Activated CD4-positive, alpha-beta T cell treated with anti-CD3 and anti-CD28 coated beads for 4 hours (primary cell): ENCODE measurements at places on chromosomes 16 and 17.

GRCh38 chr17:42872251-42872965 is 21.4 kb downstream of the AOC3 start:
- DNase-seq, result no peak

- peak; percentile 13 for DNase-seq
These were observed 23.4 kb downstream of the WWOX start for GRCh38 chr16:78122774-78123315.

DNA sequence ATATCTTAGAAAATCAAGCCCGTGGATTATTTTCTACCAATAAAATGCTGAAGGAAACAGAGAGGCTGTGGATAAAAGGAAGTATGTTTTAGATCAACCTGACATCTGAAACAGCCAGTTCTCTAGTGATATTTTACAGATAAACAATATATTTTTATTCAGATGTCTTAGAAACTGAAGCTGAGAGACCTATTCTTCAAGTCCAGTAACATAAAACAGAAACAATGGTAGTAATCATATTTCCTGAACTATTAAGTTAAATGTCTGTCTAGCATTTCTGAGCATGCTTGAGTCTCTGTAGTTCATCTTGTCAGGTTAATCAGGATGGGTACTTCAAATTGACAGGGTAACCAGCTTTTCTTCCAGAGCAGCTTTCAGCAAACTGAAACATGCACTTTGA is 449.6 kb upstream of the TOM1L1 start:
- no peak for DNase-seq

DNA sequence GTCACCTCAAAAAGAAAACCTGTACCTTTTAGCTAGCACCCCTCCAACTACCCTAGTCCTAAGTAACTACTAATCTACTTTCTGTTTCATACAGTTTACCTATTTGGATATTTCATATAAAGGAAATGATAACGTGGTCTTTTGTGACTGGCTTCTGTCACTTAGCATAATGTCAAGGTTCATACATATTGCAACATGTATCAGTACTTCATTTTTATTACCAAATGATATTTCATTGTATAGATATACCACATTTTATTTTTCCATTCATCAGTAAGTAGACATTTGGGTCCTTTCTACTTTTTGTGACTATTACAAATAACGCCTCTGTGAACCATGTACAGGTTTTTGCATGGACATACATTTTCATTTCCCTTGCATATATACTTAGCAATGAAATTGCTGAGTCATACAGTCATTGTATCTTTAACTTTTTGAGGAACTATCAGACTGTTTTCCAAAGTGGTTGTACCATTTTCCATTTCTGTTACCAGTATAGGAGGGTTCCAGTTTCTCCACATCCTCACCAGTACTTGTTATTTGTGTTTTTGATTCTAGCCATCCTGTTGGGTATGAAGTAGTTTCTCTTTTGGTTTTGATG is 23.7 kb downstream of the MOSMO start:
- DNase-seq, result no peak

- DNase-seq, result no peak
These were observed 3.3 kb downstream of the MARCHF10 start for GRCh38 chr17:62804822-62805221.

DNA sequence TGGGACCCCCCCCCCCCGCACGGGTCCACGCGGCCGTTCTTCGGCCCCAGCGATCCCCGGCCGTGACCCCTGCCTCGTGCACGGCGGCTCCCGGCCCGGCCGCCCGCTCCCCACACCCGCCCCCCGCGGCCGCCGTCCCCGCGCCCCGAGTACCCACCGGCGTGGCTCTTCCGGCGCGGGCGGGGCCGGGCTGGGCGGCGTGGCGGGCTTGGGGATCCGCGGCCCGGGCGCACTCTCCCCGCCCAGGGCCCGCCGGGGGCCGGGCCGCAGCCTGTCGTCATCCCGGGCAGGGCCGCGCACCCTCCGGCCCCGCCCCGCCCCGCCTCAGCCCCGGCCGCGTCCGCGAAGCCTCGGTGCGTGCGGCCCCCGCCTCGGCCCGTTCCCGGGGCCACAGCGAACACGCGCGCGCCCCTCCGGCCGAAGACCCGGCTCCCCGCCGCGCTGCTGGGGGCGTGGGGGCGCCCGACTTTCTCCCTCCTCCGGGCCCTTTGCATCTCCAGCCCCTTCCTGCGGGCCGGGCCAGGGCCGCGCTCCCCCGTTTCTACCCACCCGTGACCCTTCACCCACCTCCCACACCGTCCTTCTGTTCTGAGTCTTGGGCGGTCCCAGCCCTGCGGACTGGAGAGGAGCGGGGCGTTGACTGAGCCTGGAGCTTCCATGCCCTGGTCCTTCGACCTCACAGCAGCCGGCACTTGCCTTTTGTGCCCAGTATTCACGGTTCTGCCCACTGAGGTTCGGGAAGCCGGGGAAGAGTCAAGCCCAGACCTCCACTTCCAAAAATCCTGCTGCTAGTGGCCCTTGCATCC is 840 bp downstream of the MYO1C start:
- peak; percentile 32 for DNase-seq

DNA sequence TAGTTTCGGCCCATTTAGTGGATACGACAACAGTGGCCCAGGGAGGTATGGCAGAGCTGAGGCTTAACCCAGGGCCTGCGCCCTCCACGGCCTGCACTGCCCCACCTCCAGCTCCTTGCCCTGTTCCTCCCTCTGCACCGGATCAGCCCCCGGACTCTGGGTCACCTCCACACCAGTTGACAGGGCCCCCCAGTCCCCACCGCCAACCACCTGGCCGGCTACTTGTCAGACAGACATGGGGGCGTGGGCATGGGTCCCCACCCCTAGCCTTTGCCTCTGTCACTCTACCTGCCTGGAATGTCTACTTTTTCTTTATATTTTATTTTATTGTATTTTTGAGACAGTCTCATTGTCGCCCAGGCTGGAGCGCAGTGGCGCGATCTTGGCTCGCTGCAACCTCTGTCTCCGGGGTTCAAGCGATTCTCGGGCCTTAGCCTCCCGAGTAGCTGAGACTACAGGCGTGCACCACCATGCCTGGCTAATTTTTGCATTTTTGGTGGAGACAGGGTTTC is 3.0 kb upstream of the ACTG1 start:
- DNase-seq, result no peak

GRCh38 chr17:42407289-42407836 is 15.7 kb downstream of the CAVIN1 start:
- DNase-seq, result peak; percentile 63

GRCh38 chr16:89579351-89579750 is 3.8 kb downstream of the CPNE7 start:
- DNase-seq, result no peak

DNA sequence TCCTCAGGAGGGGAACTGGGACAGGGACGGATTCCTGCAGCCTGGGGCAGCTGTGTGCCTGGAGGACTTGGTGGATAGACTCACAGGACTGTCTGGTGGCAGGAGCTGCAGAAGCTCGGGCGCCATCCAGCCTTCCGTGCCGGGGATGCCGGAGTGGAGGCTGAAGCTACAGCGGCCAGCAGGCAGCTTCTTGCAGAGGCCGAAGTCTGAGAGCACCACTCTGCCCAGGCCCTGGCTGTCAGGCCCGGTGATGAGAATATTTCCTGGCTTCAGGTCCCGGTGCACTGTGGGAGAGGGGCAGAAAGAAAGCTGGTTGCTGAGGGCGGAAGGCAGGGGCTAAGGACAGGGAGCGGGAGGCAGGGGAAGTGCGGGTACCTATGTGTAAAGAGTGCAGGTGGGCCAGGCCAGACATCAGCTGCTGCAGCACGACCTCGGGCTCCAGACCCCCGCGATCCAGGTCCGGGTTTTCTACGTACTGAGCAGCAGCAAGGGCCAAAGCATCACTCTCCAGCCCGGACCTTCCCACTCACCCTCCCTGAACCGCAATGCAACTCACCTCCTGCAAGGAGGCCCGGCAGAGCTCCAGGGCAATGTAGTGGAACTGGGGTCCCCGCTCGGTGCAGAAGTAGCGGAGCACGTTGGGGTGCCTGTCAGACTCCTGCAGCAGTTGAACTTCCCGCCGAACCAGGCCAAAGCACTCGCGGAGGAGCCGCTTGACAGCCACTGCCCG is 16.1 kb downstream of the PLK1 start:
- no peak for DNase-seq

- DNase-seq, result no peak
These were observed 77.8 kb downstream of the CYLD start for GRCh38 chr16:50819706-50820105.

GRCh38 chr16:31386157-31386984 is 6.8 kb upstream of the ITGAD start:
- no peak for DNase-seq

- DNase-seq, result no peak
These were observed 19.1 kb downstream of the GPR142 start for GRCh38 chr17:74386386-74386785.

DNA sequence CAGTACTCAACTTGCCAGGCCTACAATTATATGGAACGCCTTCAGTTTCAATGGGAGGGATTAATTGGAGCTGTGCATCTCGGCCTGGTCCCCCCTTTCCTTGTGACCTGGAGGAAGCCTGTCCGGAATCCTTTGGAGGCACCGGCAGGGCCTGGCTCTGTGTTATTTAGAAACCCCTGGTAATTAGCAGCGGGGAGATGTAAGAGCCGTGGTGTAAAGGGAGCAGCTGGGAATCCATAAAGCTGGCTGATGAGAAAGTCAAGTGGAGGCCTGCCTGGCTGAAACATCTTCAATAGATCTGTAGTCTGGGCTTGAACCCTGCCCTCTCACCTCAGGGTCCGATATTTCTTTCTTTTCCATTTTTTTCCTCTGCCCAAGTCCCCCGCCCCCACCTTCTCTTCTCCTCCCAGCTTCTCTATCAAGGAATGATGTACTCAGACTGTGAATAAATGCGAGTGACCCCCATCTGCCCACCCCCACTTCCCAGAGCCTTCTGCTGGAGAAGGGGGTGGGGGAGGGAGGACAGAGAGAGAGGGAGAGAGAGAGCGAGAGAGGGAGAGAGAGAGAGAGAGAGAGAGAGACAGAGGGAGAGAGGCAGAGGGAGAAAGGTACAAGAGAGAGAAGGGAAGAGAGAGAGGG is 495.5 kb upstream of the ZFHX3 start:
- no peak for DNase-seq
